ENCODE measurements at places on chromosomes 12 and 14. TPM values are rescaled to one million over a fixed set of nuclear protein-coding genes. Genes with fewer than 3 reads are reported as not detected.

DNA sequence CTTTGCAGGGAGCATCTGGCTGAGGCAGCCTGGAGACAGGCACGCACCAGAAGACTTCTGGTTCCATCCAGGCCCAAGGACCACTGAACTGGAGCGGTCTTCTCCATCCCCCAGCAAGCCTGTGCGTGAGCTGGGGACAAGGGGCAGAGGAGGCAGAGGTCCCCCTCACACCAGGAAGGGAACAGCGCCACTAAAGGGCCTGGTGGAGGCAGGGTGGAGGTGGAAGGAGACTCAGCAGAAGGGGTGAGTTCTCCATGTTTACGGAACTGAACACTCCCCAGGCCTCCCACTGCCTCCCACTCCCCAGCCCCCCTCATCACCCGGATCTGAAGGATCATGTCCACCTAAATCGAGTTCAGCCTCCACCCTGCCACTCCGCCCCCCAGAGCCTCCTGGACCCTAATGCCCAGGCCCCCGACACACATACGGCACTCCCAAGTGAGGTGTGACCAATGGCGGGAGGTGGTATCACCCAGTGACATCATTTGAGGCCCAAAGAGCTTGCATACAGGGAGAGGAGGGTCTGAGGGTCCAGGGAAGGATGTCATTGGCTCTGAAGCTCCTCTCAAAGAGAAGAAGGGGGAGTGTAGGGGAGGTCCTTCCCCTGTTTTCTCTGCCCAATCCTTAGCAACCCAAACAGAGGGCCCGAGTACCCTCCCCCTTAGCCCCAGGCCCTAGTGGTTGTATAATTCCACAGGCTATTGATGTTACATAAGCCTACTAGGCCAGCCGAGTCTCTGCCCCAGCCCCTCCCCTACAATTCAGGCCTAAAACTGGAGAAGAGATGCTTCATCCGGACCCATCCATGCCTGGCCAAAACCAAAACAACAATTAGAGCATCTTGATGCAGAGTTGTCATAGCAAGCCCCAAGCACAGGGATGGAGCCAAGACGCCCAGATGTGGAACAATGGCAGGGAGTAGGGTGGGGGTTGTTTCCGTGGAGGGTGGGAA lies 1.0 kb downstream of the FAIM2 start:
- peak; percentile 45 for DNase-seq

- peak; percentile 67 for DNase-seq
Measured at GRCh38 chr12:116708826-116709756, 28.8 kb downstream of the SPRING1 start.

GRCh38 chr14:23483236-23483854 lies 13.8 kb downstream of the NGDN start:
- no peak for DNase-seq

GRCh38 chr12:120598674-120599463 lies 17.7 kb upstream of the POP5 start:
- DNase-seq = peak; percentile 53

- DNase-seq = peak; percentile 52
Measured at GRCh38 chr14:81450100-81450531, 50.0 kb upstream of the STON2 start.

- no peak for DNase-seq
Measured at GRCh38 chr14:24078146-24078545, 6.8 kb downstream of the CPNE6 start.

DNA sequence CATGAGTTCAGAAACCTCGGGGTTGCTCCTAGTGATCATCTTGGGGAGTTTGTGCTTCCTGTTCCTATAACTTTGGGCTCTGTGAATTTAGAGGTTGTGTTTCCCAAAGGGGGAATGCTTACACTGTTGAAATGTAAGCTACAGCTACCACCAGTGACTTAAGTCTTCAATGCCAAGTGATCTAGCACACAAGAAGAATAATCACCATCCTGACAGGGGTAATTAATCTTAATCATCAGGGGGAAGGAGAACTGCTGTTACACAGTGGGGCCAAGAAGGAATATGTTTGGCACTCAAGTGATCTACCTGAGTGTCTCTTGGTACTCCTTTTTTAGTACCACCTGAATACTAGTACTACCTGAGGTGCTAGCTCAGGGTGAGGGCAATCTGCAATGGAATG lies 34.9 kb upstream of the RNU6-7 start:
- no peak for DNase-seq

- peak; percentile 46 for DNase-seq
Measured at GRCh38 chr14:44914849-44915248, 46.9 kb downstream of the KLHL28 start.

GRCh38 chr12:3219233-3219632 lies 142.1 kb downstream of the TSPAN9 start:
- no peak for DNase-seq

The KRT86 gene
- 0.39 TPM for total RNA-seq

The NXPH4 gene
- total RNA-seq = 0.55 TPM

The IL31 gene
- not detected for total RNA-seq

The LMNTD1 gene
- not detected for total RNA-seq

The DDX23 gene
- 52.2 TPM for total RNA-seq
